Karpas-422 (cell line): ENCODE measurements at places on chromosomes 13 and 19. TPM values are rescaled to one million over a fixed set of nuclear protein-coding genes. Genes with fewer than 3 reads are reported as not detected.

Gene PCDH17
- total RNA-seq = not detected in 2 replicates

Gene ANGPTL4
- total RNA-seq = not detected in 2 replicates

Gene FPR1
- total RNA-seq = 5.8 and 14.8 TPM in 2 replicates

Gene ZNF208
- not detected in 2 replicates for total RNA-seq

Gene PALM
- total RNA-seq = 3.5 TPM in 1 of 2 replicates, not detected in the other

Gene CACNG6
- not detected in 2 replicates for total RNA-seq

- DNase-seq = no peak
Observed at GRCh38 chr13:64591971-64592370, 2638.2 kb downstream of the PCDH9 start.

GRCh38 chr19:54461210-54461609 lies 2.4 kb downstream of the LENG9 start:
- DNase-seq = no peak

DNA sequence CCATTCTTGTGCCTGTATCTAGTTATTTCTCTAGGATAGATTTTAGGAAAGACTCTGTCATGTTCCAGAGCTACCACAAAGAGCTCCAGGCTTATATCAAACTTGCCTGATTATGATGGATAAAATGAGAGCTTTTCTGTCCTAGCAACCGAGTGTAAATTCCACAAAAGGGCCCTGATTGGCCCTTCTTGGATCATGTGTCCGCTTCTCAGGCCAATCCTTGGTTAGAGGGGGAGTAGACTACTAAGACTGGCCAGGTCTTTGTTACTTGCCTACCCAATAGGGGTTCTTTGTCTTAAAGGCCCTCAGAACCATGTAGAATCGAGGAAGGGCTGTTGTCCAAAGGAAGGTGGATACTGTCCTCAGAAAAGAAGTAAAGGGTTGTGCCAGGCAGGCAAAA lies 2.4 kb downstream of the DHX34 start:
- DNase-seq = peak; percentile 76

- no peak for DNase-seq
Observed at GRCh38 chr13:112907871-112908331, 61.1 kb upstream of the MCF2L start.

DNA sequence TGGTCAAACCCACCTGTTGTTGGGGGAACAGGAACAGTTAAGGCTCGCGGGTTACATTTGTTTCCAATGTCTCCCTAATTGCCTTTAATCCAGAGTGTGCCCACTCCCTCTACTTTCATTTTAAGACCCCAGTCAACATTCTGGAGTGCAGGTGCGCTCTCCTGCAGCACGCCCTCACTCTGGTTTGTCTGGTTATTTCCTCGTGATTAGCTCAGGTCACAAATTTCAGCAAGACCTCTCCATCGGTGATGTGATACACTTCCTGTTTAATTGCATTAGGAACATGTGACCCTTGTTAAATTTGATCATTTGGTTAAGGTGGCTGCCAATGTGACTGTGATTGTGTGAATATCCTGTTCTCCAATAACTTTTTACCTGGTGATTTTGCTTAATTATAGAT lies 53.0 kb downstream of the TEX29 start:
- no peak for DNase-seq

DNA sequence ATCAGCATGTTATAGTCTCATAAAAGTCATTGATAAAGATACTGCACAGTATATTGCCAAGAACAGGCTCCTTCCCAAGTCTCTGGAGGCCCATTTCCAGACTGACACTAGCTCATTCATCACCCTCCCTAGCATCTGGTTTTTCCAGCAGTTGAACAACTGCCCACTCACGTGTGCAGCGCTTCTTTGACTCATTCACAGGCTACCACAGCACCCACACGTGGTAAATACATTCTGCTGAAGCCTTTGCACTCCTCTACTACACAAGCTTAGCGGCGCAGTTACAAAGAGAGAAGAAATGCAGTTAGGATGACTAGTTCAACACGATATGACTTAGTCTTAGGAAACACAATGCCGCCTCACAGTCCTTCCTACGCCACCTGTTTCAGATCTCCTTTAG lies 87.7 kb downstream of the DOCK9 start:
- no peak for DNase-seq

GRCh38 chr19:53957448-53958167 lies 5.1 kb upstream of the CACNG8 start:
- no peak for DNase-seq
